ENCODE measurements at places on chromosomes 7 and 10.
A peak's percentile ranks its signal among the peaks of the same experiment; 100 is the strongest.

DNA sequence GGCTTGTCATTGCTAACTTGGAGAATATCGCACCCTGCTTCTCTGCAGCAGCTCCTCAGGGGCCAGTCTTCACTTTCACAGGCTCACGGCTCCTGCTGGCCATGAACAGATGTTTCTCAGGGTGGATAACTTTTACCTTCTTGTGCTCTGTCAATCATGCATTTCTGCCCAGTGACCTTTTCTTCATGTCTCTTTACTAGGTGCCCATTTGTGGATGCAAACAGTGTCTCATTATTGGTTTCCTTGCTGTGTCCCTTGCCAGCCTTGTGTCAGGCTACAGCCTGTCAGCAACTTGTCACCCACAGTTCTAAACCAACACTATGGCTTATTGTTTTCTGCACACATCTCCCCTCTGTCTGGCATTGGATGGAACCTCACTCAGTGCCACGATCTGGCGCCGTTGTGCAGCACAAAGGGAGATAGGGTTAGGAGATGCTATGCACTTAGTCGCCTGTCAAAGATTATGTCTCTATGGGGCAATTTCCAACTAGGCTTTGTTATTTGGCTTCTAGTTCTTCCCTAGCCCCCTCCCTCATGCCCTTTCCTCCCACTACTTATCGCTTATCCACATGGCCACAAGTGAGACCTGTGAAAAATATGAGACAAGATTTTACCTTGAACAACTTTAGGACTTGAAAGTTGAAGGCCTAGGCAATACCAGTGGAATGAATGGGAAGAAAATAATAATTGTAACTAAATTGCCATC, 45.7 kb upstream of the NXPH1 start:
- DNase-seq: no peak

DNA sequence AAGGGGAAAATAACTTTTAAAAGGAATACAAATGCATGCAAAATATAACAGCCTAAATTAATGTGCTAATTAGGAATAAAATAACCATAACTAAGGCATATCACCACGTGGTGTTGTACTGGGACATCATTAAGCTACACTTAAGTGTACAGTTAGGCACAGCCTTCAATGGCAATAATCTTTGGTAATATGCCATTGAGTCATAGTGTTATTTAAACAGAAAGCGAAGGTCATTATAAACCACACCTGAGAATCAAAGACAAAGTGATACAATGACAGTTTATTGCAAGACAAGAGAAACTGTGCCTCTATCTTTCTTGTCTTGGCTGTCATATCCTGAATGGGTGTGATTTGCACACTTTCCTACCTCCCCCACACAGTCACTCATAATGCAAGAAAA, 30.5 kb upstream of the AUTS2 start:
- no peak for DNase-seq

DNA sequence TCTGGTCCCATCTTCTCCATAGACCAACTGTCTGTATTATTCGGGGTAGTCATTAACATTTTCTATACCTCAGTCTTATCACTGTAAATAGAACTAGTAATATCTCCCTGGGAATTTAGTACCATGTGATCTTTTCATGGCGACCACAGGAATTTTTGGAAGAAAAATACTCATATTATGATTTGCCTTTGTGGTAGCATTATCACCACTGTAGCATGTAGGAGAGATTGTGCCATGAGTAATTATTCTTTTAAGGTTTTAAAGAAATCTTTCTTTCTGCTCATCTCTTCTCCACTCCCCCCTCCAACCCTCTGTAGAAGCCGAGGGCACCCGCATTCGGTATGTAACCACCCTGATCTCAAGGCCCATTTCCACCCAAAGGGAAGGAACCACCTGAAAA, 25.0 kb downstream of the ZNF365 start:
- DNase-seq: no peak

DNA sequence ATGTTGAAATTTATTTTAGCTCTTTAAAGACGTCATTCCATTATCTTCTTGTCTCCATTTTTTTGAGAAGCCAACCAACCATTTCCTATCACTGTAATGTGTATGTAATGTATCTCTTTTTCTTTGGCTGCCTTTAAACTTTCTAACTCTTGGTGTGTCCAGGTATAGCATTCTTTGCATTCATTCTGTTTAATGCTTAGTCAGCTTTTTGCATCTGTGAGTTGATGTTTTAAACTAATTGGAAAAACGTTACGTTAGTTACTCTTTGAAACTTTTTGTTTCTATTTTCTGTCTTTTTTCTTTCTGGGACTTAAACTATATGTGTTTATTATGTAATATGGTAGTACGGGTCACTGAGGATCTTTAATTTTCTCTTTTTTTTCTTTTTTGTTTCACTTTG, 77.4 kb upstream of the PPP1R9A start:
- no peak for DNase-seq

DNA sequence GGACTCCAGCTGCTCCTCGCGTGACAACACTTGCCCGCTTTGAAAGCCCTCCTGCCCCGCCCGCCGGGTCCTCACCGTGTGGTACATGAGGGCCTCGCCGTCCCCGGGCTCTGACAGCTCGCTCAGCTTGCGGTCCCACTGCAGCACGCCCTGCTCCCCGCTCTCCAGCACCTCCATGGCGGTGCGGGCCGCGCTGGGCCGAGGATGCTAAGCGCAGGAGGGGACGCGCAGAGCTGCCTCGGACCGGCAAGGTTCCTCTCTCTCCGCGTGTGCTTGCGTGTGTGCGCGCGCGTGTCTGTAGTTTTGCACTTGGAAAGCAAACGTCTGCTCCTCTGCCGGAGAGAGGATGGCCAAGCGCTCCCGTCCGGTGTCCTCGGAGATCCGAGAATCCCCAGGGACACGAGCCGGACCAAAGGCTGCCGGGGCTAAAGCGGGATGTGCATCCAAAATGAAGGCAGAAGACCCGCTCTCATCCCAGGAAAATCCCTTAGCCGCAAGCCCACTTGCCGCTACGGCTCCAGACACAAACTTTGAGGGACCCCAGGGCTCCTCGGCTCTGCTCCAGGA, at the start of gene CREB3L2:
Gene CREB3L2 (minus strand): TSS at position 558 of the 567 bp plus-strand sequence. CDS start 381 bp downstream, at position 177.
- peak; percentile 68 for DNase-seq

- DNase-seq: no peak
Measured at GRCh38 chr10:105146436-105146835, 505.3 kb downstream of the SORCS3 start.

GRCh38 chr10:101363850-101364400, 10.0 kb downstream of the BTRC start:
- no peak for DNase-seq

- peak; percentile 40 for DNase-seq
Measured at GRCh38 chr10:72337039-72337629, 17.6 kb downstream of the DNAJB12 start.

- DNase-seq: no peak
Measured at GRCh38 chr10:13773043-13773442, 186.3 kb downstream of the PRPF18 start.

- no peak for DNase-seq
Measured at GRCh38 chr7:105972276-105972675, 9.2 kb downstream of the CDHR3 start.

- DNase-seq: no peak
Measured at GRCh38 chr7:96899108-96899507, 106.2 kb upstream of the DLX6 start.

GRCh38 chr7:2763597-2763996, 75.6 kb downstream of the AMZ1 start:
- DNase-seq: no peak

GRCh38 chr10:124646483-124647352, 97.5 kb downstream of the FAM53B start:
- no peak for DNase-seq

GRCh38 chr7:54615-55014, 137.8 kb upstream of the FAM20C start:
- DNase-seq: no peak

DNA sequence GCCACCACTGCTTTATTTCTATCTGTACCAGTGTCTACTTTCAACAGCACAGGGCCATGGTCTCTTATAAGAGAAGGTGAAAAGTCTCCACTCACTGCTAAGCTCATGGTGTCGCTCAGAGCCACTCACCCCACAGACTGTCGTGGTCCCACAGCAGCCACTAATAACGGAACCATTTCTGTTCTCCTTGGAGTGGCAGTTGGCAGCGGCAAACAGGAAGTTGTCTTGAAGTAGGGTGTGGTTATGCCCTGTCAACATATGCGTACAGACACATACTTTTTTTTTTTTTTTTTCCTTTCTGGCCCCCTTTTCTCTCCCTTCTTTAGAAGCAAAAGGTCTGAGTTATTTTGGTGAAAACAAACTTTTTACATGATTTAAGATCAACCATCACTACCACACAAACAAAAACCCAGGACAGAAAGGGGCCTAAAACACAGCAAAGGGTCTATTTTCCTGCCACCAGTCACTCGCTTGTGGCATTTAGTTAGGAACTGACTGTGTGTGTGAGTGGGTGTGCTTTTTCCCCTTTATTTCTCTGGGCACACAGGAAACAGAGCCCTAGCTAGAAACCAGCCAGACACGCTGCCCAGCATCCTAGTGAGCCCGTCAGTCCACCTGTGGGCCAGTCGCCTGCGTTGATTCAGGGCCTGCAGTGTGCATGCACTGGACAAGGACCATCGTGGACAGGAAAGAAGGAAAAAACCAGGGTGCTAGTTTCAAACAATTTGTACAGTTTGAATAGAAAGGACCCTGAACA, 96.7 kb upstream of the EFCAB10 start:
- no peak for DNase-seq

GRCh38 chr7:57482-58255, 134.7 kb upstream of the FAM20C start:
- DNase-seq: no peak

- no peak for DNase-seq
Measured at GRCh38 chr10:23368816-23369640, 24.4 kb upstream of the C10orf67 start.

GRCh38 chr10:6195376-6195775, 7.4 kb upstream of the PFKFB3 start:
- no peak for DNase-seq

DNA sequence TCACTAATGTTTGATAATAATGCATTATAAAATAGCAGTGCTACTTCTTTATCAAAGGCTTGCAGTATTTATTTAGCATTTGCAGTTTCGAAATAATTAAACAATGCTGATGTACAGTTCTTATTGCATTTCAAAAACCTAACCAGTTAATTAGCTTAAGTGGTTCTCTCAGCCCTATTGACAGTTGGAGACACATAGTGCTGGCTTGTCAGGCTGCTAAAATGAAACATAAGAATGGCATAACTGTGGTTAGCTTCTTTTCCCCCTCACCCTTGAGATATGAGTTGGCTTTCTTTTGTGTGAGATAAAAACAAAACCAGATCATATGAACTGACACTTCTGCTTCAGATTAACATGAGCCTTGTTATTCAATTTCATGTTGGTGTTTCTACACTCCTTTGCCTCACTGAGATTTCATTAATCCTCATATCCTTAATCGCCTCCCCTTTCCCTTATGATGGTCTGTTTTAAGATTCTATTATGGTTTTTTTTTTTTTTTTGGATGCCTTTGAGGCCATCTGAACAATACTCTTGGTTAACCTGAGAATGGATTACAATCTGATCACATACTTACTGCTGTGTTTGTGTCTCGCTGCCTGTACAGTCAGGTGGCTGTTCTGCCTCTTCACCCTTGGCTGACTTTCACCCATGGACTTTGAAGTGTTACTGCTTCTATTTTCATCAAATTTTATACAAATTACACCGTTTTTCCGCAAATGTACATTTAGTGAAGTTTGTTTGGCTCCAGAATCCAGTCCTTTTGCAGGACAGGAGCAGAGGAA, 108.0 kb downstream of the SDK1 start:
- DNase-seq: no peak

GRCh38 chr7:105571891-105572290, 9.4 kb downstream of the EFCAB10 start:
- DNase-seq: no peak

- no peak for DNase-seq
Measured at GRCh38 chr10:6395606-6396005, 184.5 kb downstream of the PRKCQ start.

DNA sequence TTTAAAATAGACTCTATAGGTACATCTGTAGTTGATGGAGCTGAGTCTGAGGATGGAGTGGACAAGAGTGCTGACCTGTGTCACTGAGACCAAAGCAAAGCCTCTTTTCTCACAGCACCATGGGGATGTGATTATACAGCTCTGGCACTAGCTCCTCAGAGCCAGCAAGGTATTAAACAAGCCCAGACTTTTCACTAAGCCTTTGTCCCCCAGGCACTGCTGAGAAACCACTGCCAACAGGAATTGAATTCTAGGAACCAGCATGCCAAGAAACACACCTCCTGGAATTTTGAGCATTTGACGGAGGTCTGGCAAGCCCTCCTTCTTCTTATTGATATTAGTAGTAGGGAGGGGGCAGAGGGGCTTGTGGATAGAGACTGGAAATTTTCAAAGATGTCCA, 147.0 kb downstream of the C1GALT1 start:
- no peak for DNase-seq

DNA sequence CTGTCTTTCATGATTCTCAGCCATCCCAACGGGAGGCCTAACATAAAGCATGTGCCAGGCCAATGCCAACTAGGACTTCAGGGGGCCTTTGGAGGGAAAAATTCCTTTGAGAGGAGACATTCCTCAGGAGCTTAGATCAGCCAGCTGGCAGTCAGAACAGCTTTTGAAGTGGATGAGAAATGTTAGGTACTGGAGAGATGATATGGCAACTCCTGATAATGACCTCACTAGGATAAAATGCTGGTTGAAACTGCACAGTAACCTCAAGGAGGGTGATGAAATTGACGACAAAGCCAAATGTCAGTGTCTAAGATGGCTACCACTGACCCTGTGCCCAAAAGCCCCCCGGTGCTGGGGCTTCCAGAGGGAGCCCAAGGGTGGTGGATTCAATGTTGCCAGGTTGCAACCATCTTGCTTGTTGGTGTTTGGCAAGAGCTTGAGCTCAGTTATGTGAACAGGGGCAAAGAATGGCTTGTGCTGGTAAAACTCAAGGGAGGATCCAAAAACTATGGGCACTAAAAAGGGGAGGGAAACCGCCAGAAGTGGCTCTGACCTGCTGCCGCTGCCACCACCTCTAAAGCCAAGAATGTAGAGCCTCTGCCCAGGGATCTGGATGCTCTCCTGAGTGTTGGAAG, 121.2 kb downstream of the UBE2H start:
- DNase-seq: no peak

DNA sequence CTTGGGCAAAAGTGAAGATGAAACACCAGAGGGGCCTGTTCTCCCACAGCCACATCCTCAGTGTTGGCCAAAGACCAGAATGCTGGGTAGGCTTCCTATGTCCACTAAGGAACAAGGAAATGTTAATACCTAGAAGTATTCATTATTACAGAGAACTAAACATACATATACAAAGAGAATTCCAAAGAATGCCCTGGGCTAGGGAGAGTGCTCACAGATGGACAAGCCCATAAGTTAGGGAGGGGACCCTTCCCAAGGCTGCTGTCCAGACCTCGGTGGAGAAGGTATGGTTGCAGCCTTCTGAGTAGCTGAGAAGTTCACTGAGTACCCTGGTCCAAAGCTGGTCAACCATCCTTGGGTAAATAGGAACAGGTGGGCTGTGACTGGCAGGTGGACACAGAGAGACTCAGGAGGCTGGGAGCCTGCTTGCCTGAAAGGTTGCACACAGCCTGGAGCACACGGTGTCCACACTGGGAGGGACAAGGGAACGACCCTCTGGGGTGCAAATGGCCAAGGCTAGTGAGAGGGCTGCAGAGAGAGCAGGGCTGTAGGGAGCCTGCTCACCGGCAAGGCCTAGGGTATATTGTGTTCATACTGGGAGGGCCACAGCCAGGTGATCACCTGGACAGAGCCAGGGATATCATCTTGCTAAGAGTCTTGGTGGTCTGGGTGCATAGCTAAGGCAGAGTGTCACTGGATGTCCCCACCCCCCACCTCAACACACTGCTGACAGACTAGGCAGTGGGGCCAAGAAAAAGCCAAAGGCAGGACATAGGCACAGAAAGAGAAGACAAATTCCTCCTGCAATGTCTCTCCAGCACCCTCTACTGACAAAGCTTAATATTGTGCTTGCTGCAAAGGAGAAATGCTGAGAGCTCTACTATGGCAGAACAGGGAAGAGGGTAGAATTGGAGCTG, 40.3 kb downstream of the CPVL start:
- no peak for DNase-seq

All from NK-92 treated with Interleukin-12 subunit alpha and Interleukin-12 subunit beta, amount 100 ng/mL, for 24 hours (cell line).